CD8-positive, alpha-beta memory T cell (primary cell): ENCODE measurements at places on chromosomes 11 and 22.

DNA sequence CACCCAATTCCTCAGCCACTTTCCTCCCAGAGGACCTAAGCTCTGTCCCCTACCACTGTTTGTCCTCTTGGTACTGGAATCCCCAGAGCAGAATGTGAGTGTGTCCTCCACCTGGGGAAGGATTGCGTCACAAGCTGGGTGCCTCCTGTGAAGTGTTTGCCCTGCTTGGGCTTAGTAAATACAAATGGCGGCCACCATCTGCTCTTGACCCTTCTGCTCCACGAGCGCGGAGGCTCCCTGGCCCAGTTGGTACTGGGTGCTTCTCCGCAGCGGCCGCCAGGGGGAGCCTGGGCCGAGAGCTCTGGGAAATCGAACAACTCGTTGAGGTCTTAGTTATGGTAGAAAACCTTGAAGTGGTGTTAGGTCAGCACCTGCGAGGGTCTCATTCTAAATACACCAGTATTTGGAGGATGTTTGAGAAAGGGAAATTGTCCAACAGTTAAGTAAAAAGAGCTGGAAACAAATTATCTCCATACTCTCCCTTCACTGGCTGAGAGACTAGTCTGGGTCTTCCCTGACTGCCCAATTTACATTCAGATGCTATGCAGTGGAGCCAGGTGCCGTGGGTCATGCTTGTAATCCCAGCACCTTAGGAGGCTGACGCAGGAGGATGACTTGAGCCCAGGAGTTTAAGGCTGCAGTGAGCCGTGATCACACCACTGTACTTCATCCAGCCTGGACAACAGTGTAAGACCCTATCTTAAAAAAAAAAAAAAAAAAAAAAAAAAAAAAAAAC is 74.6 kb upstream of the TEAD1 start:
- DNase-seq, result no peak

DNA sequence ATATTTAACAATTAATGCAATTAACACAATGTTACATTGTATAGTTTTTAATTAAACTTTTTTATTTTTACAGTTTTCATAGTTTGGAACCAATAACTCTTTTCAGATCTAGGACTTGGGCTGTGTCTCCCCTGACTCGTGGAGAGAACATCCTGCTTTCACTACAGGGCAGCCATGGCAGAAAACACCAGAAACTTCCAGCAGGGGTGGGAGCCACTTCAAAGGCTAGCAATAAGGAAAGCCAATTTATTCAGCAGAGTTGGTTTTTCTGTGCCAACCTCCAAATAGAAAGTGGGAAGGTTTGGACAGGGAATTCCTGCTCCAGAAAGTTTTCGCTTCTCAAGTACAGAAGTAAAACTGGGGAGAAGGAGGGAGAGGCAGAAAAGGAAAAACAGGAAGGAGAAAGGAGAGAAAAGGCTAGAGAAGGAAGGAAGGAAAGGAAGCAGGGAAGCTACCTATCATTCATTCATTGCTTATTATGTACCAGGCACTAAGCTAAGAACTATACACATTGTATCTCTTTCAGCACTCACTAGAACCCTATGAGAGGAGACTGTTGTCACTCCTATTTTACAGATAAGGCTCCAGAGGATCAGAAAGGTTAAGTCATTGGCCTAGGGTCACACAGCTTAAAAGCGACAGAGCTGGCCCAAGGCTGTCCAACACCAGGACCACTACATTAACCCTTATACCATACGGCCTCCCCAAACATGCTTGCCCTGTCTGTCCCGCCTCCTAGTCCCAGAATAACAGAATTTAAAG is 54.8 kb upstream of the CREB3L1 start:
- DNase-seq, result no peak

DNA sequence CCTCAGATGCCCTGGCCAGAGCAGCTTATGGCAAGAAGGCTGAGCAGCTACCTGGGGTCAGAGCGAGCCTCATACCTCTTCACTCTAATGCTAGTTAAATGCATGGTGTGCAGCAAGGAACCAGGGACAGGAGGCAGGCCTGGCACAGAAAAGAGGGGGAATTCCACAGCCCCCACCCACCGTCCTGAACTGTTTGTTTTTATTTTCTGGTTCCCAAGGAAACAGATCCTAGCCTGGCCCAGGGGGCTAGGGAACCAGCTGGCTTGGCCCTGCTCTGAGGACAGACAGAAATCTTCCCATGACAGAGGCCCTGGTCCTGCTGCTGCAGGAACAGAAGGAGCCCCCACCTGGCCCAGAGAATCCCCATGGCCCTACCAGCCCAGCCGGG is 40.4 kb downstream of the SLCO2B1 start:
- no peak for DNase-seq

- DNase-seq, result no peak
Measured at GRCh38 chr22:40542821-40543540, 93.5 kb downstream of the MRTFA start.

GRCh38 chr11:1761110-1761856 is 2.4 kb downstream of the CTSD start:
- DNase-seq, result no peak

GRCh38 chr22:44442851-44443595 is 55.0 kb downstream of the RTL6 start:
- no peak for DNase-seq

DNA sequence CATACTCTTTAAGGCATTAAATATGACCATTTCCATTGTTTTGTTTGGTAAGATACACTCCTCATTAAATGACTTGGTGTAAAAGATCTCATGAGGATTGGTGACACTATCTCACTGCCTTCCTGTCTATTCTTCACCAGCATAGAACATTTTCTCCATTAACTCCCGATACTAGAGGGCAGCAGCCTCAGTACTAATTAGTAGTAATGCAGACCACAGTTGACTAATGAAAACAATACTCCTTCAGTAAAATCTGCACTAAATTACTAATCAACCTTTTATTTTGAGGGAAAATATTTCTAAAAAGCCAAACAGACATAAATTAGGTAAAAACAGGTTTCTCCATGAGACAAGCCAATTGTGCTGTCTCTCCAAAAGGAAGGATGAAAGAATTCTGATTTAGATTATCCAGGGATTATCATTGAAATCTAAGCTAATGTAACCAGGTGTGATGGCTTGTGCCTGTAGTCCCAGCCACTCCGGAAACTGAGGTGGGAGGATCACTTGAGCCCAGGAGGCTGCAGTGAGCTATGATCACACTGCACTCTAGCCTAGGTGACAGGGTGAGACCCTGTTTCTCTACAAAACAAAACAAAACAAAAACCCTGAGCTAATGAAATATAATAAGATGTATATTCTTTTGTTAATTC is 9.4 kb downstream of the PGM2L1 start:
- DNase-seq, result peak; percentile 50

DNA sequence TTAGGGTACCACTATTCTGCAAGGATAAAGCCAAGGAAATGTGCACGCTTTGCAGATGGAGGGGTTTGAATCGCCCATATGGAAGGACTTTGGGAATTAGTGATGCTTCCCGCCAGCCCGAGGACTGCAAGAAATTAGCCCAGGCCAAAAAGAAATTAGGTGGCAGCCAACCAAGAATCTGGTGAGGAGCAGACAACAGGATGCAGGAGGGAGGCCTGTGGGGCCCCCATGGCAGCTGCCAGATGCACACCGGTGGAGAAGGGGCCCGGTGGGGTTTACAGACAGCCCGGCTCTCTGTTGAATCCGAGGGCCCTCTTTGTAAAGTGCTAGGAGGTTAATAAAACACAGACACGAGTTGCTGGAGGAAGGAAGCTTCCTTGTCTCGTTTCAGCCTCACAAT is 73.5 kb downstream of the TIMP3 start:
- no peak for DNase-seq

DNA sequence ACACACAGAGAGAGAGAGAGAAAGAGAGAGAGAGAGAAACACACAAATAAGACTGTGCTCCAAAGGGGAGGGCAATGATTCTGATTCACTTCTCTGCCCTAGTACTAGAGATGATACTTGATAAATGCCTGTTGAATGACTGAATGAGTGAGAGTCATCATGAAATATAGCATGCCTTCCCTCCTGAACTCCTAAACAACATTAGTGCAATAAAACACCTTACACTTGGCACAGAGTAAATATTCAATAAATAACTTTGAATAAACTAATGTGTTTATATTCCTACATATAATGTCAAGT is 511.2 kb upstream of the RAG2 start:
- no peak for DNase-seq
